Hematopoietic multipotent progenitor cell treated with erythropoietin and hydrocortisone succinate and interleukin-3 and kit ligand, for 4 days (in vitro differentiated cells): ENCODE measurements at places on chromosomes 3 and 15.

GRCh38 chr15:73909651-73910050 is 16.6 kb upstream of the LOXL1 start:
- no peak for DNase-seq

DNA sequence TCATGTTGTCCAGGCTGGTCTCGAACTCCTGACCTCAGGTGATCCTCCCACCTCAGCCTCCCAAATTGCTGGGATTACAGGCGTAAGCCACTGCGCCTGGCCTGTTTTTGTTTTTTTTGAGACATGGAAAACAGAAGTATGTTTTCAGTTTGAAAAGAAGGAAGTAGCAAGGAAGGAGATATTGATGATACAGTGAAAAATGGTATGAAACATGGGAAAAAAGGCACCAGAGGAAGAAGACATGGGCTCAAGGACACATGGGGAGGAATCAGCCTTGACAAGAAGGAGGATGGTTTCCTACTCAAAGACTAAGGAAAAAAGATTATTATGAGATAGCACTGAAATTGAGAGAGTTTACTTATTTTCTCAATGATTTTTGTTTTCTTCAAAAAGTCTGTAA is 30.7 kb downstream of the FMN1 start:
- DNase-seq: no peak

DNA sequence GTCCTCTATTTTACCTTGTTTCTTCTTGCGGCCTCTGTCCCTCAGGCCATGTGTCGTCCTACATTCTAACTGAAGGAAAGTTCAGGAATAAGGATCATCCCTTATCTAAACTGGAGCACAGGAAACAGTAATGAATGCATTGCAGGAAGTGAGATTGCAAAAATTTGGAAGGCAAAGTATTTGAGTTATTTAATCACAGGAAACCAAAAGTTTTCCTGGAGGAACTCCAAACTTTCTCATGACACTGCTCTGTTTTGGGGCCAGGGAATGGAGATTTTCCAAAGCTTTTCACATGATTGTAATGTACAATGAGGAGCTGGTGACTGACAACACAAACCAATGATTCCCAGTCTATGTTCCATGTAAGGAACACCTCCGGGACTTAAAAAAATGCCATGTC is 57.8 kb upstream of the PLSCR4 start:
- no peak for DNase-seq

DNA sequence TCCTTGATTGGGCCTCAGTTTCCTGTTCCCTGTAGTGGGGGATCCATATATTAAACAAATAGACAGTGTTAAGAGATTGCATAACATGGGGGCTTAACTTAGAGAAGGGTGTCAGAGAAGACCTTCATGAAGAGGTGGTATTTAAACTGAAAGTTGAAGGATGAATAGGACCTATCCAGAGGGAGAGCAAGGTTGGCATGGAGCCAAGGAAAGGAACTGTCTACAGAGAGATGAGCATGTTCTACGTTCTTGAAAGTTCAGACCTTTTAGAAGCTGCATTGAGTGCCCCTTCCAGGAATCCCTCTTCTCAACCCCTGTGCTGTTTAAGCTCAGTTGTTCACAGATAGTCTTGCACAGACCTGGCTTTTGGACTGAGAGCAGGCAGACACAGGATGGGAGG is 2.4 kb downstream of the HTD2 start:
- DNase-seq: no peak

DNA sequence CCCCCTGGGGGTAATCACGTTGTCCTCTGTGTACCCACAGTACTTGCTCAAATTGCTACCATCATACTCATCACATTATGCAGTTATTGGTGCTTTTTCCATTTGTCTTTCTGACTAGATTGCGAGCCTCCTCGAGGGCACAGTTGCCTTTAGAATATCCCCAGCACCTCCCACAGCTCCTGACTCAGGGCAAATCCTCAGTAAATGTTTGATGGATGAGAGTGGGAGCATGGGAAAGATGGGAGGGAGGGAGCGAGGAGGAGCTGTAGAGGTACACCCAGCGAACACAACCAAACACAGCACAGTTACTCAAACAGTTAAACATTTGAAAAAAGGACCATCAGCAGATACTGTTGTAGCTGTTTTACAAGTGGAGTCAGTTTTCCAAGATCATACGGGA is 27.9 kb downstream of the SIDT1 start:
- no peak for DNase-seq

DNA sequence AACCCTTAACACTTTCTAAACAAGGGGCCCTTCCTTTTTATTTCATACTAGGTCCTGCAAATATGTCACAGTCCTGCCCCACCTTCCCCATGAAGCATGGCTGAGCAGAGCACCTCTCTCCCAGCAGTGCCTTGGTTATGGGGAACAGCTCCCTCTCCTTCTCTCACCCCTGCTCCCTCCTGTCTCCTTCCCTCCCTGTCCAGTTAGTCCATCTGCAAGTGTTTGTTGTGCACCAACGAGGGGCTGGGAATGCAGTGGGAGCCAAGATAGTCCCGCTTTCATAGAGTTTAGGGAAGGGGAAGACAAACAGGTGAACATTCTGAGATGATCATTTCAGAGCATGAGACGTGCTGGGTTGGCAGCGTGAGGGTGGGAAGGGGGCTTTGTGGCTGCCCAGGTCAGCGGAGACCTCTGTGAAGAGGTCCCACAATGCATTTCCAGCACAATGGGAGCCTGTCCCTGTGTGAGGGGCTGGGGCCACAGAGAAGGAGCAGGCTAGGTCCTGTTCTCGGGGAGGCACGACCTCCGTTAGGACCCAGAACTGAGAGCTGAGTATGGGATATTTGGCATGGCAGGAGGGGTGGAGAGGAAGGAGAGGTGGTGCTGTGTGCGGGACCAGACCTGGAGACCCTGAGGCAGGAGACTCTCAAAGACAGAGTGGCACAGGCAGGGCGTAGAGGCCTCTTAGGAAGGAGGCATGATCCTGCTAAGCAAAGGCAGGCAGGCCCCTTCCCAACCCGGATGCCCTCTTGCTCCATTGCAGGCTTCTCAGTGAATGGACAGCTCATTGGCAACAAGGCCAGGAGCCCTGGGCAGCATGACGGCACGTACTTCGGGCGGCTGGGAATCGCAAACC is 5.5 kb upstream of the ITIH3 start:
- no peak for DNase-seq

DNA sequence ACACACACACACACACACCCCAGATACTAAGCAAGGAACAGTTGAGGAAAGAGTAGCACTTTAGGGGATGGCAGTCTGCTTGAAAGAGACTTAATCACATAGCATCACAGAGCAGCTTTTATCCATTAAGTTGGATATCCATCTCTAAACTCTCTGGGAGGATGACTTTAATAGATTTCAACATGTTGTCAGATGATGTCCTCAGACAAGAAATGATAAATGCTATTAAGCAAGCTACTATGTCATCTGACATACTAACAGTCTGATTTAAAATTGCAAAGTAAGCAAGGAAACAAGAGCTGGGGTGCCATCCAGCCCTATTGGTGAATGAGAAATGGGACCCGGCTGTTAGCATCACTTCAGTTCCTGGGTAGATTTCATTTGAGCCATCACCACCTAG is 136.9 kb downstream of the PLCL2 start:
- peak; percentile 21 for DNase-seq

- no peak for DNase-seq
Observed at GRCh38 chr3:10006048-10006761, 19.6 kb upstream of the EMC3 start.

GRCh38 chr3:189301479-189301878 is 129.7 kb downstream of the TPRG1 start:
- no peak for DNase-seq

DNA sequence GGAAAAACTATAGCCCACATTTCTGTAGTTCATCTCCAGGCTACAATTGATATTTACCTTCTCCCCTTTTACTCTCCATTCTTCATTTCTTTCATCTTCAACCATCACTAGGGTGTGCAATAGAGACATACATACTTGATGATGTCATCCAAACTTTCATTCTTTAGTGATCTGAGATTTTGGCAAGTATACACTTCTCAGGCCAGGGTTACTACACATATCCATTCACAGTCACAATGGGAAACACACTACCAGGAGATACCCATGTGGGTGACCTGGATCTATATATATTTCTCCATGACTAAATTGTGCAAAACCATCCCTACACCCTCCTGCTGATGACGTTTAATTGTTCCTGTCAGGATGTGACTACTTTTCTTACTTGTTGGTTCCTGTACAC is 769.5 kb upstream of the DPPA4 start:
- DNase-seq: no peak

DNA sequence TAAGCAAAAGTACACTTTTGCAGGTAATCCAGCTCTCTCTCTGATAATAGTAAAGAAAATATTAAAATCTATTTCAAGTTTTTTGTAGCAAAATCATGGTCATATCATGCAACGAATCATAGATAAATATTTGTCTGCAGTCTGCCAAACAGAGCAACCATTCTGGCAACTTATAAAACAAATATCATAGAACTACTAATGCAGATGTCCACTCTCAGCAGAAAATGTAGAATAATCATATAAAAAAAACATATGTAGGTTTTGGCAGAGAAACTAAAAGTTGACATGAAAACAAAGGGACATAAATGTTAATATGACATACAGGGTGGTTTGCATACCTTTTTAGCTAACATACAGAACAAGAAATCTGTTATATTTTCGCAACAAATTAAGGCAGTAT is 12.2 kb downstream of the TMCC1 start:
- no peak for DNase-seq

DNA sequence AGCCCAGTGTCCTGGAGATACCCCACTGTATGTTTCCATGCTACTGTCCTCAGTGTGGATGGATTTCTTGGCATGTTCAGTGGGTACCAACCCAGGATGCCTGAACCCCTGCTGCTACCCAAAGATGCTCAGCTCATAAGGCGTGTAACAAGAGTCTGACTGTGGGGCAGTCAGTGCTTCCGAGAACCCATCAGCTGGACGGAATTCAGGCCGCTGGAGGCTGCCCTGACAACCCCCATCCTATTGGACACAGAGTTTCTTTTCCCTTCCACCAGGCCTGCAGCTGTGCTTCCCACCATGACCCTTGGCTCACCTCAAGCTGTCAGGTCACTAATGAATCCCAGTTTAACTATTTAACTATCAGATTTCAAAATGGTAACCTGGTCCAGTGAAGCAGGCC is 224.1 kb upstream of the FEZF2 start:
- no peak for DNase-seq

DNA sequence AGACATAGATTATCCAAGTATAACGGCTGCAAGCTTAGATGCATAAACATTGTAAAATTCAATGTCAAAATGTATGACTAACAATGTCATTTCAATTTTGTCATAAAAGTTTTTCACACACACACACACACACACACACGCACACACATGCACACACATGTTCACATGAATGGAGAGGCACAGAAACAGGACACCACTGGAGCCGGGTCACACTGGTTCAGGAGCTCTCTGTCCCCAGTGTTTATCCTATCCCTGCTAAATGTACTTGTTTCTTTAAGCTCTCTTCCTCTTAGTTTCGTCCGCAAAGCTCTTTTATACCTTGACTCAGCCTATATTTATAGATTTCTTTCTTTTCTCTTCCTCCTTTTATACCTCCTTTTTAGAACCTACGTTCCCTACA is 249.9 kb downstream of the CADPS start:
- no peak for DNase-seq
